Right ventricle myocardium superior (tissue), 1 donor: ENCODE measurements at places on chromosomes 5 and 9. TPM values are rescaled to one million over a fixed set of nuclear protein-coding genes. Genes with fewer than 3 reads are reported as not detected.

GRCh38 chr5:541539-542318, 17.5 kb upstream of the SLC9A3 start:
- peak; percentile 27 for DNase-seq

DNA sequence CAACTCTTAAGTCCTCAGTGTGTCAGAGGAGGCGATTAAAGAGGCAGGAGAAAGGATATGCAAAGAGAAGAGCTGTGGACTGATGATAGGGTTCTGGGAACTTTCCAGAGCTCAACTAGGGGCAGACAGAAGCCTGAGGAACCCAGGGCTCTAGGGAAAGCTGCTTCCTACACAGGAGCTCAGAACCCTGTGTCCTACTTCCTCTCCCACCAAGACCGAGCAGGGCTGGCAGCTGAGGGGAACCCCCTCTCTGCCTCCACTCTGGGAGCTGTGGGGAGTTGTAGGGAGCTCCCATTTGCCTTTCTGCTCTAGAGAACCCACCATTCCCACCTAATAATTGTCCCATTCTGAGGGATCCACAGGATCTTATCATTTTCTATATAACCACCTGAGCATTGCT, 674.3 kb downstream of the ACTL7B start:
- no peak for DNase-seq

GRCh38 chr9:33860200-33860871, 43.4 kb downstream of the UBE2R2 start:
- DNase-seq: no peak

DNA sequence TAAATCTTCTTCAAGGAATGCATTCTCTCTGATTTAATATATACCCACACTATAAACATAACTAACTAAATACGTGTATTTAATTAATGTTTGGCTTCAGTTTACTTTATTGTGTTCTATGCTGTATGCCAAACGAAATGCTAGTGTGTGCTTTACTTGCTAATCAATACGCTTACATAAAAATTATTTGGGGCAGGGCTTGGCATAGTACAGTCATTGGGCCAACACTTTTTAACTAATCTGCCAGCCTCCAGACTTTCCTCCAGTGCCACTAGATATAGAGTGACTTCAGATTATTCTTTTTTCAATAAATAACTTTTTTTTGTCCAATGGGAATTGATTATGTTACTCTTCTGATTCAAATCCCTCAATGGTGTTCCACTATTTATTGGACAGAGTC, 8.7 kb upstream of the CARNMT1 start:
- DNase-seq: no peak

DNA sequence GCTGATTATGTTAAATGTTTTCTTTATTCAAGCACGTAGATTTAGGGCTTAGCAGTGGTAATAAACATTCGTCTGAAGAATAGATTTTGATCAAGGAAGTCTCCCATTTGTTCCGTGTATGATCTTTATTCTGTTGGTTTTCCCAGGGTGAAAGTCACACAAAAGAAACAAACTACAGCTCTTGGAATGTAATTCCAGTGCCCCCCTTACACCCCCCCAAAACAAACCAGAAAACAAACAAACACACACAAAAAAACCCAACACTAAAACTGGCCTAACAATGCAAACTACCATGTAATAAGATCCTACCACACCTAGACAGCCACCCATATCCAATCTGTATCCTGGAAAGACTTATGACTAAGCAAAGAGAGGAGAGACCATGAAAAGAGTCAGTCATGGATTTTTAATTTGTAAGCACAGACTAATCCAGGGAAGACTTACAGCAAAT, 196.2 kb upstream of the ELL2 start:
- DNase-seq: no peak

- DNase-seq: no peak
Measured at GRCh38 chr9:131090025-131090787, 6.1 kb upstream of the AIF1L start.

DNA sequence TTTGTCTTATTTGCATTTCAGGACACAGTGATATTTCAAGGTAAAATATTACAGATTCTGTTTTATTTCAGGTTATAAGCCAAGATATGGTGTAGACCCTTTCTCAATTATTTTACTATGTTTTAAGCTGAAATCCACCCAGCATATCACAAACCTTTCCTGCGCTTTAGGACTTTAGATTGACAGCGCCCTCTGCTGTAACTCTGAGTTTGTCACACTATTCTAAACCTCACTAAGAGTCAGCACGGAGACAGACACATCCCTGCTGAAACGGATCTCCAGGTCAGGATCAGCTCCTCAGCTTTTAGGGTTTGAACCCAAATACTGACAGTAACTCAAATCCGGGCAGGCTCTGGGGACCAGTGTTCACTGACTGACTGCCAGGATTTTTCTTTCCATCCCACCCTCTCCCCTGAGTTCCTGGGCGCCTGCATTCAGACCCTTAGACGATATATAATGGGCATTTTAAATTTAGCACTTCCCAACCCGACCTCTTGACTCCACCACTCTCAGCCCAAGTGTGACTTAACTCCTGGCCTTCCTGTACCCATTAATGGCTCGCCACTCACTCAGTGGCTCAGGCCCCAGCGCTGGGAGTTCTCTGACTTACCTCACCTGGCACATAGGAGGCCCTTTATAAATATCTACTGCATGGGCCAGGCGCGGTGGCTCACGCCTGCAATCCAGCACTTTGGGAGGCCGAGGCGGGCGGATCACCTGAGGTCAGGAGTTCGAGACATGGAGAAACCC, 33.5 kb downstream of the TLX3 start:
- no peak for DNase-seq

DNA sequence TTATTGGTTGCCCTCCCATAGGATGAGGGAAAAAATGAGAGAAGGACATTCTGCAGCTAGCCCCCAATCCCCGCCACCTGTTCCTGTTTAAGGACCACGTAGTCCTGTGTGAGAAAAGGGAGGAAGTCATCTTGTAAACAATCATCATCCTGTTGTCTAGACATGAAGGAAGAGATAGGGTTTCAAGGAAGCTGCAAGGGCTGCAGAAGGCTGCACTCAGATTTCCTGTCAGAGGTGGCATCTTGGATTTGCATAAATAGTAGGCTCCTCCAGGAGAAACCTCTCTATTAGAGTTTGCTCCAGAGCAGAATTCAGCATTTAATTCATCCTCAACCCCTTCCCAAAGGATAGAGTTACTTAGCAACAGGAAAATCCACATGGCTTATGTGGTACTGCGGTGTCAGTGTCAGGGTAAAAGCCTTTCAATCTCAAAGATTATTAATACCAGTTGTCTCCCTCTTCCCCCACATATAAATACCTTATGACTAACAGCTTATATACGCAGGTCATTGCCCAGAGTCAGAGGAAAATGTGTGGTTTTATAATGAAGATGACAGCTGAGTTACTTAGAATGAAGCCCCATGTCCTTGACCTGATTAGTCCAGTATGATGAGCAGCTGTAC, 4.6 kb upstream of the DNAJC18 start:
- no peak for DNase-seq

The FAM169A gene
- total RNA-seq: 3.0 TPM

The EPB41L4A gene
- 20.5 TPM for total RNA-seq

The SIT1 gene
- not detected for total RNA-seq
